ENCODE measurements at places on chromosomes 4 and X.

GRCh38 chr4:94302191-94302590 is 40.4 kb downstream of the HPGDS start:
- DNase-seq: no peak

DNA sequence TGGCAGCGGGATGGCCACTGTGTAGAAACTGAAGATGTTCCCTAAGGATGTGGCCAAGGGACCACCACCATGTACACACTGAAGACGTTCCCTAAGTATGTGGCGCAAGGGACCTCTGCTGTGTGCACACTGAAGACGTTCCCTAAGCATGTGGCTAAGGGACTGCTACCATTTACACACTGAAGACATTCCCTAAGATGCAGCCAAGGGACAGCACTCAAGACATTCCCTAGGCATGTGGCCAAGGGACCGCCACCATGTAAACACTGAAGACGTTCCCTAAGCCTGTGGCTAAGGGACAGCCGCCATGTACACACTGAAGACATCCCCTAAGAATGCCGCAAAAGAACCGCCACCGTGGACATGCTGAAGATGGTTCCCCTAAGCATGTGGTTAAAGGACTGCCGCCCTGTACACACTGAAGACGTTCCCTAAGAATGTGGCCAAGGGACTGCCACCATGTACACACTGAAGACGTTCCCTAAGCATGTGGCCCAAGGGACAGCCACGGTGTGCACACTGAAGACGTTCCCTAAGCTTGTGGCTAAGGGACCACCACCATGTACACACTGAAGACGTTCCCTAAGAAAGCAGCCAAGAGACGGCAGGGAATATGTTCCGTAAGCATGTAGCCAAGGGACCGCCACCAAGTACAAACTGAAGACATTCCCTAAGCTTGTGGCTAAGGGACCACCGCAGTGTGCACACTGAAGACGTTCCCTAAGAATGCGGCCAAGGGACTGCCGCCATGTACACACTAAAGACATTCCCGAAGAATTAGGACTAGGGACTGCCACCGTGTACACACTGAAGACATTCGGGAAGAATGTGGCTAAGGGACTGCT is 43.3 kb downstream of the DHRSX start:
- DNase-seq: no peak

- peak; percentile 80 for DNase-seq
Observed at GRCh38 chr4:145482209-145483037, 770 bp downstream of the SMAD1 start.

DNA sequence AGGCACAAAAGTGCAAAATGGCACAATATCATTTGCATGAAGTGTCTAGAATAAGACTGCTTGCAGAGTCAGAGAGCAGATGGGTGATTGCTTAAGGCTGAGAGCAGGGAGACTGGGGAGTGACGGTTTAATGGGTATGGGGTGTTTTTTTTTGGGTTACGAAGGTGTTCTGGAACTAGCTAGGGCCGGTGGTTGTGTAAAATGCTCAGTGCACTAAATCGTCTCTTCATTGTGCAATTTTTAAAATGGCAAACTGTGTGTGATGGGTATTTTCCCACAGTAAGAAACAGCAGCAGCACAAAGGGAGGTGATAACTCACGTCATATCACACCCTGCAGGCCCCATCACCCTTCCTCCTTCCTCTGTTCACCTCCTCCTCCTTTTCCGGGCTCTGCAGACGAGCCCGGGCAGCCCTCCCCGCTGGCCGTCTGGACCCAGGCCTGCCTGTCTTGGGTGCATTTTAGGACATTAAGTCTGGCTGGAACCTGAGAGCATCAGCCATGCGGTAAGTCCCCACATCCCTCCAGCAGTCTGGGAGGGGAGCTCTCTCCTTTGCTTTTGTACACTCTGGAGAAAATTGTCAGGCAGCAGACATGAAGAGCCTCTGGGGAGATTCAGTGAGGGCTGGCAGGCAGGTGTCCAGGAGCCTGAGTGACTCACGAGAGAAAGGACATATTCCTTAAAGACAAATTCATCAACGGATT is 42.7 kb downstream of the ASMT start:
- peak; percentile 56 for DNase-seq

- no peak for DNase-seq
Observed at GRCh38 chr4:27128443-27128842, 267.8 kb downstream of the STIM2 start.

- DNase-seq: no peak
Observed at GRCh38 chr4:10108818-10109783, 7.5 kb downstream of the WDR1 start.

DNA sequence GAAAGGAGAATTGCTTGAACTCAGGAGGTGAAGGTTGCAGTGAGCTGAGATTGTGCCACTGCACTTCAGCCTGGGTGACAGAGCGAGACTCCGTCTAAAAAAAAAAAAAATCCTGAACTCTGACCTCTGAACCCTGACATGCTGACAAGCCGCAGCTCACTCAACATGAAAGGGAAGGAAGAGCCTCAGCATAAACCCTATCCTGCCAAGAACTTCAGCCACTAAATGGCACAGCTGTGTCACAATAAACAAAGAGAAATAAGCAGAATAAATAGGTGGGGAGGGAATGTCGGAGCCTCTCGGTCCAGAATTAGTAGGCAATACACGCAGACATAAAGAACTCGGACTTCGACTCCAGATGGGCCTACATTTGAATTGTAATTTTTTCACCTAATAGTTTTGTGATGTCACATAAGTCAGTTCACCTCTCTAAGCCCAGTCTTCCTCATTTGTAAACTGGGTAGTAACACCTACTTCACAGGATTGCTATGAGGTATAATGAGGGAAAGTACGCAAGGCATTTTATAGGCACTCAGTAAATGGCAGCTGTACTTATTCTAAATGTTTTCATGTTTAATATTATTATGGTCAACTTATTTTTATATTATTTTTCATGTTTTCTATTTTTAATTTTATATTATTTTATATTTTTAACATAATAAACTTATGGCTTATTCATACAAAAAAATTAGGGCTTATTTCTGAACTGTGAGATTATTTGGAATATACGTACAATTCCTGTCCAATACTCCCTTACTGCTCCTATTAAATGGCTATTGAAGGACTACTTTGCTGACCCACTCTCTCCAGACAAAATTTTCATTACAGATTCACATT is 243.4 kb downstream of the SCFD2 start:
- DNase-seq: no peak

- DNase-seq: no peak
Observed at GRCh38 chrX:134715930-134716619, 57.8 kb upstream of the PLAC1 start.

- no peak for DNase-seq
Observed at GRCh38 chr4:146265950-146266490, 51.7 kb downstream of the REELD1 start.

DNA sequence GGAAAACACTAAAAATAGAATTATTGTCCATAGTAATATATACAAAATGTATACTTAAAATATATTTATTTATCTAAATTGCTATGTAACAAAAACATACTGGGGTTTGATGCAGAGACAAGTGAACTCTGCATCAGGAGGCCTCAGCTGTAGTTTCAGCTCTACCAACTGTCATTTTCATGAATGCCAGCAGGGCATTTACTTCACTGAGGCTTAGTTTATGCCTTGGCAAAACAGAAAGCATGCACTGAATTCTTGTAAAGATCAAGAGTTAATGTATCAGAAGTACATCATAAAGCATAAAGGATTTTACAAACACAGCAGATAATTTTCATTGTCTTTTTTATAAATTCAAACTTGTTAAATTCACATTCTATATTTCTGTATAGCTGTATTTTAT is 577.0 kb downstream of the C4orf33 start:
- DNase-seq: no peak

DNA sequence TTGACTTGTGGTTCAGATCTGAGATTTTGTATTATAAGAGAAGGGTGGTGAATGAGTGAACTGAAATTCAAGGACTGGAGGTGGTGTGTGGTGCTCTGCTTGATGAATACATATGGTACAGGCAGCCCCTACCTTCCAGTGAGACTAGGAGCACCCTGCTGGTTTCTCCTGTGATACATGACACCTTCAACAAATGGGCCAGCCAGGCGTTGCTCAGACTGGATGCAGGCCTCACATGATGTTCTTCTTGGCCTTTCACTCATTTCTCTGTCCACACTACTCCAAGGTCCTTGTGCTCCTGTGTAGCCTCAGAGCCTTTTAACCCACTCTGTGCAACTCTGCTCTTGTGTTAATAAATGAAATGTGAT is 67.2 kb downstream of the FNIP2 start:
- no peak for DNase-seq

GRCh38 chr4:113394108-113394729 is 344.8 kb downstream of the ANK2 start:
- no peak for DNase-seq

- DNase-seq: no peak
Observed at GRCh38 chr4:96986816-96987215, 1146.9 kb downstream of the PDHA2 start.

- DNase-seq: no peak
Observed at GRCh38 chrX:53263597-53264094, 17.7 kb downstream of the IQSEC2 start.

- no peak for DNase-seq
Observed at GRCh38 chr4:37757761-37758160, 68.7 kb upstream of the PGM2 start.

DNA sequence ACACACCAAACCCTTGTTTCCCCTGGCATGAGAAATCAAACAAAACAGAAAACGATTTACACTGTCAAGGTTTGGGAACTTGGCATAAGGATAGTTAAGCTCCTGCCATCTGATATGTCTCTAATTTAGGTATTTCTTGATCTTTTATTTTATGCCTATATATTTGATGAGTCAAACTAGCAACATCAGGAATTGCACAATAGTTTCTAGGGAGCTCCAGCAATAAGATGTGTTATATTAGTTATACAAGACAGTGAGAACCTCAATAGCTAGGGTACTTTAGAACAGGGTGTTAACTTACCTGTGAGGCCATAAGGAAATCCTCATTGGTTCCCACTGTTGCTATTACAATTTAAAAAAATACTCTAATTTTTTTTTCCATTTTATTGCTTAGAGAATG is 474.2 kb downstream of the GBA3 start:
- no peak for DNase-seq

DNA sequence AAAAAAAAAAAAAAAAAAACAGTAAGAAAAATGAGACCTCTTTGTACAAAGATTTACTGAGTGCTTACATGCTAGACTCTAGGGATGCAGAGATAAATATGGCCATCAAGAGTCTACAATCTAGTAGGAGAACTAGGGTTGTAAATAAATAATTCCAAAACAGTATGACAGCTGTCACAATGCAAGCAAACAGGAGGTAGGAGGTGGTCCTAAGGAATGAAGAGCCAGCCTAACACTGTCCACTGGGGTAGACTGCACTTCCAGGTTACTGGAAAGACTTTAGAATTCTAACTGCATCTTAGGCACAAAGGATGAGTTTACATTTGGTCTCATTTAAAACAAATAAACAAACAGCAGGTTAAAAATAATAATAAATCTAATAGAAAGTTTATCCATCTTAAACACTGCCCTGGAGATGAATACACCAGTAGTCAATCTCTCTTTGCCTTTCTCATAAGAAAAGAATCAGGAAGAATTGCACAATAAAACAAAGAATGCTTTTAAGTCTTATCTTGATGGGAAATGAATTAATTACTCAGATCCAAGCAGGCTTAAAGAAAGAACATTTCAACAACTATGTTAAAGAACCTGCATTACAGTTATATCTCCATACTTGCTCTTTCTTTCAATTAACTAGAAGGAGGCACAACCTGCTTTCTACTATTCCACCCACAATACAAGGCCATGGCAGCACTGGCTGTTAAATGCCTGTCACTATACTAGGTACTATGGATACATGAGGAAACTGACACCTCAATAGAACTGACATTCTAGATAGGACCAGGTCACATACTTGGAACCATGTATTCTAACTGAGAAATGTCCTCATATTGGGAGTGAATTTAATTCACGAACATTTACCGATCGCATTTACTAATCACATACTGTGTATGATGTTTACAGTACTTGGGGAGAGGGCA is 12.7 kb downstream of the ADGRA3 start:
- no peak for DNase-seq

DNA sequence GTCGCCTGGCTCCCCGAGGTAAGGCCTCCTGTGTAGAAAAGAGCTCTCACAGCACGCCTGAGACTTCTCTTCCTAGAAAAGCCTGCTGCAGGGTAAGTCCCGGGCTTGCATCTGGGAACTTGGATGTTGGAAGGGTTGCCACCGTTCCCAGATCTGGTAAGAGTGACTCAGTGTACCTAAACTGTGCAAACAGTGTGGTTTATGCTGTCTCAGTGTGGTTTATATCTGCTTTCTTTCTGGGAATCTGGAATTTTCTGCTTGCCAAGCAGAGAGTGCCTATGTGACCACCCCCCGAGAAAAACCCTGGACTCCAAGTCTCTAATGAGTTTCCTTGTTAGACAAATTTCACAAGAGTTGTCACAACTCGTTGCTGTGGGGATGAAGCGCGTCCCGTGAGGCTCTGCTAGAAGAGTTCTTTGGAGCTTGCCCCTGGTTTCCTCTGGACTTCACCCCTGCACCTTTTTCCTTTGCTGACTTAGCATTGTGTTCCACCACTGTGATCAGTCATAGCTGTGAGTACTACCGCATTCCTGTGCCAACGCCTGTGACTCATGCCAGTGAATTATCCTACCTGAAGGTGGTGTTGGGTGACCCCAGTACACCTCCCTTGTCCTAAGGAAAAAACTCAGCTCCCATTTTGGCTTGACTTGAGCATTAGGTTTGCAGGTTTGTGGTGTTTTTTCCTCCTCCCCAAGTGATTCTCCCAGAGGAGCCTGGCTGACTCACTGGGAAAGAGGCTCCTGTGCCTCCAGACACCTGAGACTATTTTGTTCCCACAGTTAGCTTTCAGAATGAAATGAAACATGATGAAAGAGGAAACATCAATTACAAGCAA is 14.5 kb downstream of the SLC2A9 start:
- peak; percentile 54 for DNase-seq

DNA sequence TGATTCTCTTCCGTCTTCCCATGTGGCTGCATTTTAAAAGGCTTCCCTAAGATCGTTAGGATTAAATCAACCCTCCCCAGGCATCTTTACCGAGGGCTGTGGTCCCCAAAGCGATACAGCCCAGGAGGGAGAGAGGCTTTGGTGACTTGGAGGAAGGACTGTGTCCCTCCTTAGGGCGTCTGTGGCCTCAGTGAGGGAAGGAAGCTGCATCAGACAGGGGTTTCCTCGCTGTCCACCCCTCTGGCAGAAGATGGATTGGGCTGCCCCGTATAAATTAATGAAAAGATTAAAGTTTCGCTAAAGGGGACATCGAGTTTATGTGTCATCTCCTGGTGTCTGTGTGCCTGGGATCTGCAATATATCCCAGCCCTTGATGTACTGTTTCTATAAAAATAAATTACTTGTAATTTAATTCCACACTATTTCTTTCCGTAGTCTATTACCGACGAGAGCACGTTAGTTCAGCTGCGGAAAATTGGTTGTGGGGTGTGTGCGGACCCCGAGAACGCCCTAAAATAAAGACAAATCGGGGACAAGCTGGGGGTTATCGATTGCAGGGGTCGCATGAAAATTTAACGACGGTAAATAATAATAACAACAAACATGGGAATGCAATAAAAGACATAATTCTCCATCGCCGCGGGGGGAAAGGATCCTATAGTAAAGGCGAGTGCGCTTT is 6.5 kb downstream of the SHOX start:
- no peak for DNase-seq
